H1 (cell line): ENCODE measurements at places on chromosomes 5 and 9.
A peak's percentile ranks its signal among the peaks of the same experiment; 100 is the strongest.

- no peak for DNase-seq
Observed at GRCh38 chr9:7983490-7983889, 183.9 kb upstream of the DMAC1 start.

GRCh38 chr5:153632748-153633290 lies 142.3 kb downstream of the GRIA1 start:
- DNase-seq, result no peak

DNA sequence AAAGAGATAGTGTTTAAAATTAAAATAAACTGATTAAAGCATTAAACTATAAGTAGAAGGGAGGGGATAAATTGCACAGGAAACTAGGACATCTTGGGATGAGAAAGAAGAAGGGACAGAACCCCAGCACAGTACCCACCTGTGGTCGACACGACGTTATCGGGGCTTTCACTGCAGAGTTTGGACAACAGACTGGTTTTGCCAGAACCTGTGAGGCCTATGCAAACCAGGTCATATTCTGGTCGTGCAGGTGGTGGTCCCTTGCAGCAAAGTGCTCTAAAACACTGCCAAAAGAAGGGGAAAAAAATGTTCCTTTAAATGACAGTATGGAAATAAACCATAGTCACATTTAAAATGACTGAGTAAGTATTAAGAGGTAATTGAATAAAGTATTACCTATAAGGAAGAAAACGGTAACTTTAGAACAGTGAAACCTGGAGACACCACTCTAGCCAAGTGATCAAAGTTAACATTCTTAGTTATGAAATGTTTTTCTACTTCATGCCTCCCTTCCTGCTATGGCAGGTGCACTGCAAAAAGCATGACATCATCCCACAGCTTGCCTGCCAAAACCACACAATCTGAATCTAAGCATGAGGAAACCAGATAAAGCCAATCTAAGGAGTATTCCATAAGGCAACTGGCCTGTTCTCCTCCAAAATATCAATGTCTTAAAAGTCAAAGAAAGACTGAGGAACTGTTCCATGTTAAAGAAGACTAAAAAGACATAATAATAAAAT lies 138.6 kb downstream of the ARL15 start:
- no peak for DNase-seq

DNA sequence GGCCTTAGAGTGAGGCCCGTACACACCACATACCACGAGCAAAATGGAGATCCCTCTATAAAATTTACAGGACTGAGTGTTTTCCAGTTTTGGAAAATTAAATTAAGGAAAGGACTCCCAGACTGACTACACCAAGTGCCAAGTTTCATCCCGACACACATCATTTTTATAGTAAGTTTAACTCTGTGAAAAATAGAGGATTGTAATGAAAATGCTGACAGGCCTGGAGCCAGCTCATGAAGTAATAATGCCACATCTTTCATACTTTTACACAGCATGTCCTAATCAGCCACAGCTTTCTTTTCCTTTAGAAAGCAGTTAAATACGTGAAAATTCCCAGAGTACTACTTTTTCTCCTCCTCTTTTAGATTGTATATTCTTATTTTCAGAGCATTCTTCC lies 169.2 kb downstream of the SAXO1 start:
- DNase-seq, result no peak

GRCh38 chr9:13665418-13666066 lies 386.1 kb upstream of the MPDZ start:
- no peak for DNase-seq

DNA sequence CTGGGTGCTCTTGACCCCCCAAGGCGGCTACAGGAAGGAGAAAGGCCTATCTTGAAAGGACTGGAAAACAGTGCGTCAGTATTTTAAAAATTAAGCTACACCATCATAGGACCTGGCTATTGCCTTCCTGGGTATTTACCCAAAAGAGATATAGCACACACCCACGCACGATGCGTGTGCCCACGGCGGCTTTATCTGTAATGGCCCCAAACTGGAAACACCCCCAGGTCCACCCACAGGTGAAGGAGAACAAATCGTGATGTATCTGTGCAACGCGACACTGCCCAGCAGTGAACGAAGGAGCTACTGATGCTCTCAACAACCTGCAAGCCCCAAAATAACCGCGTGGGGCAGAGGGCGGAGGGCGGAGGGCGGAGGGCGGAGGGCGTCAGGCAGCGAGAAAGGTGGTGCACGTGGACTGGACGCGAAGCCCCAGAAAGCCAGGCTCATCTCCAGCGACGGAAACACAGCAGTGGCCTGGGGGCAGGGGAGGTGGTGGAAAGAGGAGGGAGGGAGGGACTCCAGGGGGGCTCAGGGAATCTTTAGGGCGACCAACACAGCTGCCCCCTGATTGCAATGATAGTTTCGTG lies 12.4 kb upstream of the PTGDS start:
- DNase-seq, result no peak

GRCh38 chr9:132575811-132576210 lies 6.6 kb upstream of the BARHL1 start:
- no peak for DNase-seq

GRCh38 chr5:116559239-116559638 lies 15.4 kb downstream of the SEMA6A start:
- DNase-seq, result no peak

GRCh38 chr9:82969291-82969690 lies 93.7 kb downstream of the RASEF start:
- no peak for DNase-seq

GRCh38 chr9:135780086-135780485 lies 78.1 kb downstream of the KCNT1 start:
- no peak for DNase-seq

DNA sequence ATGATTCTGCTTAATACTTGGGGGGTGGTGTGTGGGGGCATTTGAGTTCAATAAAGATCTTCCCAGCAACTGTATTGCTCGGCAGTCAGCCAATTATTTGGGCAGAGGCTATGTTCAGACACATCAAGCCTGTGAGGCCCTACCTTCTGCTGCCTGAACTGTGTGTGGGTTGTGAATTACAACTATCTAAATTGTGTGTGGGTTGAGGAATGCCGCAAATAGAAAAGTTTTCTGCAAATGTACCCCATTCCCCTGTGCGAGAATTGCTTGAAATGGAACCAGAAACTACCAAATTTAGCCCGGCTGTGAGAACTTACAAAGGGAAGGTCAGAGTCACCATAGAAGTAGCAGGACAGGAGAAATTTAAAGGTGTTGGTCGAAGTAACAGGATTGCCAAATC lies 360.0 kb upstream of the PIK3R1 start:
- no peak for DNase-seq

GRCh38 chr9:99922711-99923030 lies 16.2 kb downstream of the STX17 start:
- DNase-seq, result no peak

DNA sequence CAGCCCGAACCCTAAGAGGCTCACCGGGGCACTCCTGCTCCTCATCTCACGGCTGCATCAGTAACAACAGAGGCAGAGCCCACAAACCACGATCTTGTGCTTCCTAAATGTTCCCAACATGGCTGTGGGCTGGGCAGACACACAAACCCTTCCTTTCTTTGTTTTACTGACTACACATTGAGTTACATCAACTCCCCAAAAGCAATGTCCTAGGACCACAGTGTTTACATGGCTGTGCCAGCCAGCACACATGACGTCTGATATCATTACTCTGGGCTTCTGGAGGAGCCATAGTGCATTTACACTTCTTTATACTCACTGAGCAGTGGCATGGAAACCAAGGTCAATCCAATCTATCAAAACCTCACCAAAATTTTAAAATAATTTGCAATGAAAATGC lies 101.4 kb downstream of the LHFPL2 start:
- DNase-seq, result no peak

DNA sequence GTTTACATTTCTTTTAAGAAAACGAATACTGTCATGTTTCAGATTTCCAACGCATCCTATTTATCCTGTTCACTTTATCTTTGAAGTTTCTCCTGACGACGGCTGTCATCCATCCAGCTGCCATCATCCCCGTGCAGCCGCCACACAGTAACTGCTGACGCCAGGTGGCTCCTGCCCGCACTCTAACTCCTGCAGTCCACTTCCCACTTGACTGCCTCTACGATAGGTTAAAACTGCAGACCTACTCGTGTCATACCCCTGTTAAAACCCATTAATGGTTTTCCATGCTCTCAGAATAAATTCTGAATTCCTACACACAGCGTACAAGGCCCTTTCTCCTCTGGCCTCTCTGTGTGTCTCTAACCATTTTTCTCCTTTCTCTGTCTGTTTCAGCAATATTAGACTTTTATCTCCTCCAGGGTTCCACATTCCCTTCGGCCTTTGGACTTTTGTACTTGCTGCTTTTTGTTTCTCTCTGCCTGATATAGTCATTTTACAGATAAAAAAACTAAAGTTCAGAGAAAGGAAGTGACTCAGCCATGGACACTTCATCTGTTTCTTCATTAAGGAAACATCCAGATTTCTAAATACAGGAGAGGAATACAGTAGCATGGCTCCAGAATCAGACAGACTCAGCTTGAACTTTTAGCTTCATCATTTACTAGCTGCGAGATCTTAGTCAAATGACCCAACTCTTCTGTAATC lies 84.9 kb downstream of the ADAMTS12 start:
- no peak for DNase-seq

- DNase-seq, result no peak
Observed at GRCh38 chr5:139076111-139076510, 122.1 kb downstream of the SIL1 start.

- DNase-seq, result no peak
Observed at GRCh38 chr5:73160239-73160671, 12.7 kb upstream of the TMEM174 start.

DNA sequence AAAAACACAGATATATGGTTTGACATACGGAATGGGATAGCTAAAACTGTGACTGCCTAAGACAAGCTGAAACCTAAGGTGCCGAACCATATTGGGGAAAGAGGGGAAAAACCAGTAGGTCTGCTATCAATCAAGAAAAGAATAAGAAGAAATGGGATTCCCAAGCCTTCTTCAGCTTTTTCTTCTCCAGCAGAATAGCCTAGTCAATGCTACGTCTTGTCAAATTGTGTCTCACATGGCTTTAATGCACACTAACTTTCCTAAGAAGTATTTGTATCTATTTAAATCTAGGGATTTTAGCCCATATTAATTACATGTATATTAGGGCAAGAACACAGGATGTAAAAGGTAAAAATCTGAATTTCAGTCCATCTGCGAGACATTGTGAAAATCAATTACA lies 797 bp upstream of the FBXO38 start:
- DNase-seq, result no peak

GRCh38 chr9:134067904-134068743 lies at the start of gene BRD3:
BRD3 (minus strand) TSS chr9:134068026; CDS start chr9:134053477, 14,549 bp downstream.
- peak; percentile 53 for DNase-seq
